ENCODE measurements at places on chromosomes 12 and 14.

DNA sequence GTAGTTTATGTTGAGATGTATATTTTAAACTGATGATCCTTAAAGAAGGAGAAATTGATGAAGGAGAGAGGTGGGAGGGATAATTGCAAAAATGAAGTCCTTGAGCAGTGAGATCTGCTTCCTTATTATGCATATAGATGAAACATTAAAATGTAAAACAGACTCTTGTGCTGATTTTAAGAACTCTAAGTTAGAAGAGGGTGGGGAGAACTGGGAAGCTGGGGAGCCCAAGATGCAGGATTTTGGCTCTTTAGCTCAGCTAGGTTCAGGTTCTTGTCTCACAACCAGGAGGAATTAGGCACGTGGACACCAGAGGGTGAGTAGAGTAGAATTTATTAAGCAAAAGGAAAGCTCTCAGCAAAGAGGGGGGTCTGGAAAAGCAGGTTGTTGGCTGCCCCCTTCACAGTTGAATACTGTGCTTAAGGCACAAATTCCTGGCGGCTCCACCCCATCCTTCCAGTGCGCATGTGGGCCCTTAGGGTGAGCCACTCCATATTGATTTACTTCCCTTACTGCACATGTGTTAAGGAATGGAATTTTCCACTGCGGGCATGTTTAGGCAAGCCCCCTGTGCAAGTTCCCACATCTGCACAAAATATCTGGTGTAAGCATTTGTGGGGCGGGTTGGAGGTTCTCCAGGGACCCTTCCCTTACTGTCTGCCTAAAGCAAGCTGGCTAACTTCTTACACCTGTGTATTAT is 141.9 kb downstream of the BICD1 start:
- H3K27me3 ChIP-seq: no peaks in the 10 kb centered on the region
- peaks cover 9% of the 10 kb centered on the region for H3K4me1 ChIP-seq
- no peak overlapping the region for H3K27ac ChIP-seq
- no peaks in the 10 kb centered on the region for H3K36me3 ChIP-seq
- no peak for DNase-seq

DNA sequence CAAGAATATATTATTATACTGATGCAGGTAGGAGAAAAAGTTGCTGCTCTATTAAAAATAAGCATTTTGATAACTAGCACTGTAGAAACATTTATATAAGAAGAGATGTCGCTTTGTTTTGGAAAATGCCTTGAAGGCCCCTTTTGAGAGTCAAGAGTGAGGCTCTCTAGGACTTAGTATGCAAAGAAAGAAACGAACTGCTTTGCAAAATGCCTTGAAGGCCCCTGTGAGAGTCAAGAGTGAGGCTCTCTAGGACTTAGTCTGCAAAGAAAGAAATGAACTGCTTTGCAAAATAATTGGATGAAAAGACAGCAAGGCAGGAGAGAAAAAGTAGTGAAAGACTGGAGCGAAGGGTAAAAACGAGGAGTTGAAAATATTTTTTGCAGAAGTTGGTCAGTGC is 65.9 kb downstream of the AVPR1A start:
- H3K4me3 ChIP-seq: no peak overlapping the region
- no peak for DNase-seq
- no peak overlapping the region for H3K27ac ChIP-seq
- no peaks in the 10 kb centered on the region for H3K36me3 ChIP-seq

GRCh38 chr12:11854011-11854499 is 204.6 kb downstream of the ETV6 start:
- H3K27ac ChIP-seq: no peak overlapping the region
- no peaks in the 10 kb centered on the region for H3K27me3 ChIP-seq
- peaks cover 16% of the 10 kb centered on the region for H3K4me1 ChIP-seq
- H3K4me3 ChIP-seq: no peak overlapping the region

DNA sequence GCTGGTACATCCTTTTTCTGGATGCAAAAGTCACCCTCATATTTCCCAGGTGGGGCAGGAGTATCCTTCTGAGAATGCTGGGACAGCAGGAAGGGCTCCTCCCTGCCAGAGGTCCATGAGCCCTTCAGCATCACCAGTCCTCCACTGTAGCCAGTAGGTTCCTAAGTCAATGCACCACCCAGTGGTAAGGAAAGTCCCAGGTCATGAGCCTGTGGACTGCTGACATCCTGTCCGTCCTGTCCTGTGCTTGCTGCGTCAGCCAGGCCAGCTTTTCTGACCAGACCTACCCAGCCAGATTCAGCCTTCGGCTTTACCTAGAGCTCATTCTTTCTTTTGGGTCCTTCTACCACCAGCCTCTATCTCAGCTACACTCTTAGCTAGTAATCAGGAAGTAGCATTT is 23.0 kb upstream of the ACTN1 start:
- no peaks in the 10 kb centered on the region for H3K27me3 ChIP-seq
- no peak overlapping the region for H3K27ac ChIP-seq
- DNase-seq: no peak

GRCh38 chr12:8867009-8867408 is 44.6 kb downstream of the A2ML1 start:
- H3K27ac ChIP-seq: no peak overlapping the region
- H3K36me3 ChIP-seq: no peaks in the 10 kb centered on the region
- DNase-seq: no peak
- H3K4me3 ChIP-seq: no peak overlapping the region
- no peaks in the 10 kb centered on the region for H3K4me1 ChIP-seq

- H3K27me3 ChIP-seq: peaks cover 20% of the 10 kb centered on the region
- H3K4me3 ChIP-seq: no peak overlapping the region
- H3K27ac ChIP-seq: no peak overlapping the region
- DNase-seq: no peak
Observed at GRCh38 chr12:113136128-113136989, 798 bp upstream of the RASAL1 start.

- H3K27ac ChIP-seq: no peak overlapping the region
- no peak overlapping the region for H3K4me3 ChIP-seq
- no peak for DNase-seq
- no peaks in the 10 kb centered on the region for H3K4me1 ChIP-seq
- no peaks in the 10 kb centered on the region for H3K36me3 ChIP-seq
Observed at GRCh38 chr14:101791919-101792572, 30.5 kb downstream of the PPP2R5C start.

- H3K4me3 ChIP-seq: no peak overlapping the region
- no peaks in the 10 kb centered on the region for H3K4me1 ChIP-seq
- no peaks in the 10 kb centered on the region for H3K36me3 ChIP-seq
- peaks cover 8% of the 10 kb centered on the region for H3K27me3 ChIP-seq
Observed at GRCh38 chr14:96634481-96634880, 132.3 kb downstream of the PAPOLA start.

DNA sequence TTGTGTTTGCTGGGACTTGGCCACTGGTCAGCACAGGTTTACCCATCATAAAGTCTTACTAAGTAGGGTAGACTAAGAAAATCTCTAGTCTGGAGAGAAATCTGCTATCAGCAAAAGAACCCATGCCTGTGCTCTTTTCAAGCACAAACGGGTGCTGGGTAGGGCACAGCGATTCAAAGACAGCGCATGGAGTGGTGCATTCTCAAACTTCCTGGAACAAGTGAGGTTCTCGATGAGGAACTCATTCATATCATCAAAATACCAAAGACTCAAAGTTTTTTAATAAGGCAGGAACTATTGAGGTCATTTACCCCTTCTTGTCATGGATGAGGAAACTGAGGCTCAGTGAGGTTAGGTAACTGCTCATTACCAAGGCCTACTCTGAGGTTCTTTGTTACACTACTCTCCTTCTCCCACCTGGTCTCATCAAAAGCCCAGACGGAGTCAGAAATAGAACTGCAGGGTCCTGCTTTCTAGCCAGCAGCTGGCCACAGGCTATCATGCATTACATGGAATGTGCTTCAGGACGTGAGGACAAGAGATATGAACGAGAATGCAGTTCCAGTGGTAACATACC is 390.3 kb downstream of the ZFP36L1 start:
- no peak overlapping the region for H3K27ac ChIP-seq
- no peaks in the 10 kb centered on the region for H3K36me3 ChIP-seq
- no peaks in the 10 kb centered on the region for H3K27me3 ChIP-seq
- no peak for DNase-seq
- no peak overlapping the region for H3K4me3 ChIP-seq

GRCh38 chr14:101789222-101789621 is 27.7 kb downstream of the PPP2R5C start:
- no peak for DNase-seq
- no peak overlapping the region for H3K4me3 ChIP-seq
- H3K27me3 ChIP-seq: no peaks in the 10 kb centered on the region
- no peaks in the 10 kb centered on the region for H3K36me3 ChIP-seq

GRCh38 chr12:75488553-75488952 is 8.0 kb downstream of the GLIPR1 start:
- peaks cover 2% of the 10 kb centered on the region for H3K4me1 ChIP-seq
- H3K27ac ChIP-seq: no peak overlapping the region
- DNase-seq: no peak
- H3K27me3 ChIP-seq: no peaks in the 10 kb centered on the region

DNA sequence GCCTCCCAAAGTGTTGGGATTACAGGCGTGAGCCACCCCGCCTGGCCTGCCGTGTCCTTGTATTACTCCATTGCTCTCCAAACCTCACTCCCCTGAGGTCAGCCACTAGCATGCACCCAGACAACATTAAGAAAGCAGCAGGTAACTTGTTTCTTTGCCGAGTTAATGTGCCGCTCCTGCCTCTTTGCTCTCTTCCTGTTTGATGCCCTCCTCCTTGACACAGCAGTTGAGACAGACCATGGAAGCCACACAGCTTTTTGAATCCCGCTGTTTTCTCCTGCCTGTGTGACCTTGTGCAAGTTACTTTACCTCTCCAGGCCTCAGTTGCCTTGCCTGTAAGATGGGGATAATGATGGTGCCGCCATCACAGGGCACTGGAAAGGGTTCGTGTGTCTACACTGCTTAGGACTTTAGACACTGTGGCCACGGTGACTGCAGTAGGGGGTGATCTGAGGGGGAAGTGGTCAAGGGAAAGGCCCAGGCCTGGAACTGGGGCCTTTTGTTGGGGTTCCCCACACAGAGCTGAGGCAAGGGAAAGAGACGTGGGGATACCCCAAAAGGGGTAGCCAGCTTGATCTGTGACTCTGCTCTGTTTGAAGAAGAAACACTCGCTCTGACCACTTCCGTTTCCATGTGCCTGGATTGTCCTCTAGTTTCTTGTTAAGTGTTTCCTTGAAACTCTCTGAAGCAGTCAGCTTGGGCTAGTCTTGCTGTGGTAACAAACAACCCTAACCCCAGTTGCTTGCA is 69.3 kb downstream of the RIN3 start:
- H3K4me1 ChIP-seq: no peaks in the 10 kb centered on the region
- peaks cover 12% of the 10 kb centered on the region for H3K36me3 ChIP-seq

DNA sequence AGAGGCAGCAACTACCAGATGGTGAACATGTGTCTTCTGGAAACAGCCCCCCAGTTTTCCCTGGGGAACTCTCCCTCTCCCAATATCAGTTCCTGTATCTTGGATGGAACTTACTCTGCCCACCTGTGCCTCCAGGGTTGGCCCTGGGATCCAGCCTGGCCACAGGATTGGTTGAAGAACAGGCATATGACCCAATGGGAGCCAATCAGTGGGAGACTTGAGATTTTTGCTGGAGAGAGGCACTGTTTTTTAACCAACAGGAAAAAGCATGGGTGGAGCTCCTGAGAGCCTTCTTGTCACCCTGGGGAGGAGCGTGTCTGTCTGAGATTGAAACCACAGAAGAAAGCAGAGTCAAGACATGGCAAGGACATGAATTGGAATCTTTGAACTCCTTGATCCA is 33.6 kb upstream of the COX6A1 start:
- H3K36me3 ChIP-seq: no peaks in the 10 kb centered on the region
- no peak for DNase-seq
- H3K4me3 ChIP-seq: no peak overlapping the region
- no peaks in the 10 kb centered on the region for H3K27me3 ChIP-seq
- peaks cover 9% of the 10 kb centered on the region for H3K4me1 ChIP-seq

- H3K27ac ChIP-seq: no peak overlapping the region
- H3K27me3 ChIP-seq: no peaks in the 10 kb centered on the region
- H3K4me3 ChIP-seq: no peak overlapping the region
- no peaks in the 10 kb centered on the region for H3K36me3 ChIP-seq
Observed at GRCh38 chr12:58086006-58086405, 144.6 kb downstream of the ATP23 start.

GRCh38 chr12:58443273-58443980 is 476.9 kb downstream of the LRIG3 start:
- no peak for DNase-seq
- no peaks in the 10 kb centered on the region for H3K27me3 ChIP-seq
- no peak overlapping the region for H3K4me3 ChIP-seq

GRCh38 chr14:20477211-20477876 is 8.1 kb downstream of the PNP start:
- H3K36me3 ChIP-seq: peaks cover 34% of the 10 kb centered on the region
- no peak overlapping the region for H3K4me3 ChIP-seq
- no peaks in the 10 kb centered on the region for H3K27me3 ChIP-seq
- H3K27ac ChIP-seq: no peak overlapping the region
- DNase-seq: no peak

GRCh38 chr12:88650715-88651114 is 70.4 kb upstream of the KITLG start:
- no peak for DNase-seq
- H3K4me3 ChIP-seq: no peak overlapping the region
- H3K27ac ChIP-seq: no peak overlapping the region
- H3K4me1 ChIP-seq: no peaks in the 10 kb centered on the region

DNA sequence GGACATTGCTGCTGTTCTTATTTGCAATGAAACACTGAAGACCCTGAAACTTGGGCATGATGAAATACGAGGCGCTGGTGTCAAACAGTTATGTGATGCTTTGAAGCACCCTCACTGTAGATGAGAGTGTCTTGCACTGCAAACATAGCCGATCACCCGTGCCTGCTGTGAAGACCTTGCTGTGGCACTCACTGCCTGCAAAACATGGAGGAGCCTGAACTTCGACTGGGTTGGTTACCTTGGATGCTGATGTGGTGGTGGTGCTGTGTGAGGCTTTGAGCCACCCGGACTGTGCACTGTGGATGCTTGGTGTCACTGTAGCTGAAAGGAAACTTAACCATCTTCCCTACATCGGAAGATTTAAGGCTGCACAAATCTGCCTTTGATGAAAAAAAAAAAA is 162.9 kb downstream of the GLT1D1 start:
- H3K27ac ChIP-seq: no peak overlapping the region
- no peaks in the 10 kb centered on the region for H3K27me3 ChIP-seq
- H3K4me3 ChIP-seq: no peak overlapping the region
- H3K36me3 ChIP-seq: no peaks in the 10 kb centered on the region
- H3K4me1 ChIP-seq: no peaks in the 10 kb centered on the region
- DNase-seq: no peak

- no peak overlapping the region for H3K4me3 ChIP-seq
- H3K27ac ChIP-seq: no peak overlapping the region
- H3K27me3 ChIP-seq: no peaks in the 10 kb centered on the region
Observed at GRCh38 chr12:119692997-119693396, 25.1 kb downstream of the PRKAB1 start.

- H3K27me3 ChIP-seq: no peaks in the 10 kb centered on the region
- no peaks in the 10 kb centered on the region for H3K4me1 ChIP-seq
- no peak overlapping the region for H3K4me3 ChIP-seq
- no peaks in the 10 kb centered on the region for H3K36me3 ChIP-seq
- no peak for DNase-seq
- no peak overlapping the region for H3K27ac ChIP-seq
Observed at GRCh38 chr12:65313719-65314317, 35.3 kb downstream of the MSRB3 start.
